ENCODE measurements at places on chromosomes 7 and 10.

GRCh38 chr10:32317795-32318357, 29.1 kb downstream of the EPC1 start:
- no peak for DNase-seq

DNA sequence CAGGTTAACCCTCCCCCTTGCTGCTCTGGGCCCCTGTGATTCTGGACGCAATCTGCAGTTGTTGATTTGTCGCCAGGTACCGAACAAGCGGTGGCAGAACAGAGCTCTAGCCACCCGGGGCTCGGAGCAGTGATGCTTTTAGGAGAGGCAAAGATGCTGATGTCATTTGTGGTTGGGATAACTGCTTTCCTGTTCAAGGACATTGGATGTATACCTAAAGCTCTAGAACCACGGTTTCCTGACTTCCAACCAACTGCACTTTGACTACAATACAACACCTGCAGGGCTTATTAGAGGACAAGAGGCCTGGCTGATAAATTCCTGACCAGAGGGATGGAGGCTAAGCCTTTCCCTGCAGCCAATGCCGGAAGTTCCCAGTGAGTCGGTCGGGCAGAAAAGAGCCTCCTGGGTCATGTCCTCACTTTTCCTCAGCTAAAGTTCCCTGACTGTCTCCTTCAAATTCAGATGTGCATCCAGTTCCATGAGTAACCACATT, 6.5 kb upstream of the RBM20 start:
- DNase-seq, result no peak

DNA sequence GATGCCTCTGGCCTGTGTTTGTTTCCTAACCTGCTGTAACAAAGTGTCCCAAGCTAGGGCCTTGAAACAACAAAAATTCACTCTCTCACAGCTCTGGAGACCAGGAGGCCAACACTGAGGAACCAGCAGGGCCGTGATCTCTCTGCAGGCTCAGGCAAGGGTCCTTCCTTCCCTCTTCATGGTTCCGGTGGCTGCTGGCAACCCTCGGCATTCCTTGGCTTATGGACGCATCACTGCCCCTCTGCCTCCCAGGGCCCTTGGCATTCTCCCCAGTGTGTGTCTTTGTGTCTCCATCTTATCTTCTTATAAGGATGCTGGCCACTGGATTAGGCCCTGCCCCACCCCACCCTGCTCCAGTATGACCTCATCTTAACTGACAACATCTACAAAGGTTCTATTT, 17.0 kb downstream of the CNPY1 start:
- DNase-seq, result no peak

GRCh38 chr7:122383934-122384333, 79.4 kb upstream of the FEZF1 start:
- DNase-seq, result no peak

DNA sequence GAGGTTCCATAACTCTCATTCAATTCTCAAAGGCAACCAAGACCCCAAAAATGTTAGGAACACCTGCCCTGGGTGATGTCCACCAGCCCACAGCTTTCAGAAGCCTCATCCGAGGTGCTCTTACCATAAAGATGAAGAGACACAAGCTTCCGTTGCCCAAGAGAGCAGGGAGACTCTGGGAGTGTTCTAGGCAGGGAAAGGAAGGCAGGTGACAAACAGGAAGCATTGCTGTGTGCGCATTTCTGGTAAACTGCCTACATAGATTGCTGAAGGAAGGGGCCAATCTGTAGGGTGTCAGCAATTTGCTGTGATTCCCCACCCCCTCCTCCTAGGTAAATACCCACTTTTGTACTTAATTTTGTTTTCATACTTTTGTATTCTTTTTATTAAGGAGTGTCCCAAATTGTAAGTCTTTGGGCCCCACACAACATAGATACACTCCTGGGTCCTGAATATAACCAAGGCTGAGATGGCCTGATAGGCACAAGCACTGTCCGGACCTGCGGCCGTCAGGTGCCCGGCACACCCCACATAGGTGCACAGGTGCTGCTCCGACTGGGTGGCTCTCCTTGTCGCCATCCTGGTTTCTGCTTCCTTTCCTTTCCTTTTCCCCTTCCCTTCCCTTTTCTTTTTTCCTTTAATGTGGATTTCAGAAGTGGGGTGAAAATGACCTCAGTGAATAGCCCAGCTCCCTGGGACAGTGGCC, 51.4 kb upstream of the SMNDC1 start:
- DNase-seq, result no peak

- no peak for DNase-seq
These were observed 536 bp upstream of the POM121 start for GRCh38 chr7:72924386-72924732.

DNA sequence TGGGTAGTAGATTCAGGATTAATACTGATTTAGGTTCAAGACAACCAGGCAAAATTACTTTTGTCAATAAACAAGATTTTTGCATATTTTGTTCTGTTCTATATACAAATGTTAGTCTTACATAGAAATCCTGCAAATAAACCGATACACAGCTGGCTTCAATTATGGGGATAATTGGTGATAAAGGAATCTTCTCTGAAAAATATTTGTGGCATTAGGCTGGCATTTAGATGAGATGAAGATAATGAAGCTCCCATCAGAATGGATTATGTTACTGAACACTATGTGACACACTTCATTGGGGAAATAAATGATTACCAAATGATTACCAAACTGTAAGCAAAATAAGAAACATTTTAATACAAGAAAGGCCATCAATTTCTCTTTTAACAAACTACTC, 65.8 kb downstream of the NT5C2 start:
- DNase-seq, result no peak

DNA sequence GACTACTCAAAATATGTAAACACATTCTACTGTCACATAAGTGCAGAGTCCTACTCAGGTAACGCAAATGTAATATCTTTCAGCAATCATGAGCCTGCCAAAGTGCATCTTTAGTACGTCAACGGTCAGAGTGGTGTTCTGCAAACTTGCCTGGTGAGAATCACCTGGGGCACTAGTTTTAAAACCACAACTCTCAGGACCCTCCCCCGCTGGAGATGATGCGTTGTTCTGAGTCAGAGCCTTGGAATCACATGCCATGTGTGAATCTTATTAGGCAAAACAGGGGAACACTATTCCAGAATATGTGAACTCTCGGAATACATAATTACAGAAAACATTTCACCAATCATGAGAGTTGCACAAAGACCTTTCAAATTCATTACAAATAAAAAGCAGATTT, 115.7 kb downstream of the TPK1 start:
- no peak for DNase-seq

Data from tongue (tissue), 3 donors.